Esophagus squamous epithelium (tissue), 5 donors: ENCODE measurements at places on chromosomes 6 and 20.

DNA sequence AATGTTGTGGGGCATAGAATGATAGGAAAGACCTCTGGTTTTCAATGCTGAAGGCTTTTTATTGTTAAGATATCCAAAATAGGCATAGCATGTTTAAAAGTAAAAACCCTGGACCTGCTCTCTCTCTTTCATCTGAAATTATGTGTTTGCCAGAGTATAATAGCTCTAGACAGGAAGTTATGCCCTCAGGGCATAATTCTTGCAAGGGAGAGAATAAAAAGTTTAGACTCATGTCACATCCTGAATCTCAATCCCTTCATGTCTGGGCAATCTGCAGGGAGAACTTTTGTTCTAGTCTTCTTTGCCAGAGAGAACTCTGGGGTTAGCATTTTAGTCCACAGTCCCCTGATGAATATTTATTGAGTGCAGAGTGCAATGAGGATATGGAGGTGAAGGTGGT, 297.3 kb upstream of the FLRT3 start:
- no peaks in the 10 kb centered on the region for H3K4me1 ChIP-seq
- H3K27ac ChIP-seq: peak overlapping the region; percentile 10
- DNase-seq: no peak

DNA sequence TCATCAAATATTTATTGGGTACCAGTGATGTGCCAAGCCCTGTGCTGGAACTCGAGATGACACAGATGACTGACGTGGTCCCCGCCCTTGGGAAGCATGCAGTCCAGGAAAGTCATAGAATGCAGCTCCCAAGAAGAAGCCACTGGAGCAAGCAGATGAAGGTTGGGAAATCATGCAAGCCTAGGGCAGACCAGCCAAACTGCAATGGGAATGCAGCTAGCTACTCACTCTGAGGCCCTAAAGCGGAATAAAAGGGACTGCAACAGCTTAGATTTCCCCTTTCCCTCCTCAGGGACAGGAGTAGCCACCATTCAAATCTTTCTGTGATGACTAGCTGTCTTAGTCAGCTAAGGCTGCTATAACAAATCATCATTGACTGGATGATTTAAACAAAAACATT, 152.2 kb downstream of the MAFB start:
- H3K27me3 ChIP-seq: no peaks in the 10 kb centered on the region
- DNase-seq: no peak
- H3K36me3 ChIP-seq: no peaks in the 10 kb centered on the region
- H3K4me1 ChIP-seq: no peaks in the 10 kb centered on the region
- no peak overlapping the region for H3K27ac ChIP-seq

DNA sequence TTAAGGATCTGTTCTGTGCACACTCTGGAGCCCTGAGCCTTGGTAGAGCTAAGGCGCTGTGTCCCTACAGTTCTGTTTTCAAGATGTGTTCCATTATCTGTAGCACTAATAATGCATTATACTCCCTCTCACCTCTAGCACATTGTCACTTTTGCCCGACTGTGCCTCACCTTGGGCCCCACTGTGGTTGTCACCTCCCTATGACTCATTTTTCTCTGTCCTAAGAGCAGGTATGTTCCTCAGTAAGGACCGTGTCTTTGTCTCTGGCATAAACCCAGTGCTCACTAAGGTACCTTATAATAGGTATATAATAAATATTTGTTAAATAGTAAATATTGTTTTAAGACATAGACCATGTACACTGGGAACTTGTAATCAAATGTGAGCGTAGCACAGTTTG, 942.5 kb upstream of the CITED2 start:
- H3K4me3 ChIP-seq: no peak overlapping the region
- peaks cover 10% of the 10 kb centered on the region for H3K4me1 ChIP-seq
- DNase-seq: no peak
- H3K27me3 ChIP-seq: no peaks in the 10 kb centered on the region
- no peak overlapping the region for H3K27ac ChIP-seq

DNA sequence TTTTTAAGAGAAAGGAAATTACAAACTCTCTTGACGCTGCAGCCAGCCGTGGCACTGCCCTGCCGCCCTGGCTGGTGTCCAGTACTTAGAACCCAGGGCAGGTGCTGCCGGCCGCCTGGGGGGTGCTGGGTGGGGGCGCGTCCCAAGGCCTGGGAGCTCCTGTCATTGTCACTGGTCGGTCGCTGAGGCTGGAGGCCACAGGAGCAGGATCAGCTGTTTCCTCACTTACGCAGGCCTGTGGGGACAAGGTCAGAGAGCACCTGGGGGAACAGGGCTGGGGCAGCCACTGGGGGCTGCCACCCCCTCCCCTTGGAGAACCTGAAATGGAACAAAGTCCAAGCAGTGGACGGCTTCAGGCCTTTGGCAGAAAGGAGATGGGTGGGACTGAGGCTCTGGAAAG, 5.6 kb downstream of the BIRC7 start:
- no peaks in the 10 kb centered on the region for H3K36me3 ChIP-seq
- H3K27ac ChIP-seq: no peak overlapping the region
- peaks cover 63% of the 10 kb centered on the region for H3K27me3 ChIP-seq
- no peak overlapping the region for H3K4me3 ChIP-seq

DNA sequence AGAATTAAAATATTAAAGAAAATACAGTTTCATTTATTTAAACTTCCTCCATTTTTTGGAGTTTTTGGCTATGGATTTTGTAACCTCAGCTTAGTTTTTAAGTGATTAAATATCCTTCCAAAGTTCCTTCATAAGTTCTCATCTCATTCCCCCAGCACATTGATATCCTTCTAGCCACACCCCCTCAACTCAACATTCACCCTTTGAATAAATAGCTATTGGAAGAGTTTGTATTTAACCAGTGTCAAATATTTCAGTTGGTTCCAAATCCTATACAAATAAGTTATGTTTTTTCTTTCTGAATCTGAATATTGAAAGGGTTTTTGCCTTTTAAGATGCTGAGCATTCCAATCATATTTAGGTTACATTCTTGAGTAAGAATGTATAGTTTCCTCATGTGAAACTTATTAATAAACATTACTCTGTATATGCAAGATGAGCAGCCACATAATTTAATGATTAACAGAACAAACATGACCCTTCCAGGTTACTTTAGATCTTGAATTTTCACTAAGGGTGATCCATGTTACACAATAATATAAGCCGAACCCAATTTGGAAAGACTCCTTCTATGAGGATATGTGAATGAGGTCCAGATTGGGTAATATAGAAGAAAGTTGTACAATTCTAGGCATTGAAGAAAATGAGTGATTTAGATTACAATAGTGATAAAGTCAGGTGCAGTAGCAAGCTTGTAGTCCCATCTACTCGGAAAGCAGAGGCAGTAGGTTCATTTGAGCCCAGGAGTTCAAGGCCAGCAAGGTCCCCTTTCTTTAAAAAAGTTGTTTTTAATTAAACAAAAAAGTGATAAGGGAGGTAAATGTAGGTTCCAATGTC, 13.6 kb downstream of the GLYATL3 start:
- no peaks in the 10 kb centered on the region for H3K36me3 ChIP-seq
- H3K27ac ChIP-seq: no peak overlapping the region
- H3K4me1 ChIP-seq: peaks cover 2% of the 10 kb centered on the region
- no peak overlapping the region for H3K4me3 ChIP-seq

DNA sequence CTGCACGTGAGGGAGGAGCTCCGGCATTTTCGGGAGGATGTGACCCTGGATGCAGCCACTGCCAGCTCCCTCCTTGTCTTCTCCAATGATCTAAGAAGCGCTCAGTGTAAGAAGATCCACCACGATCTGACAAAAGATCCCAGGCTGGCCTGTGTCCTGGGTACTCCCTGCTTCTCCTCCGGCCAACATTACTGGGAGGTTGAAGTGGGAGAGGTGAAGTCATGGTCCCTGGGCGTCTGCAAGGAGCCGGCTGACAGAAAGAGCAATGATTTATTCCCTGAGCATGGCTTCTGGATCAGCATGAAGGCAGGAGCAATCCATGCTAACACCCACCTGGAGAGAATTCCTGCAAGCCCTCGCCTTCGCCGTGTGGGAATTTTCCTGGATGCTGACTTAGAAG, 2.8 kb downstream of the RFPL4B start:
- H3K4me1 ChIP-seq: no peaks in the 10 kb centered on the region
- no peaks in the 10 kb centered on the region for H3K27me3 ChIP-seq
- H3K27ac ChIP-seq: no peak overlapping the region
- DNase-seq: no peak
- H3K36me3 ChIP-seq: no peaks in the 10 kb centered on the region

- H3K4me1 ChIP-seq: no peaks in the 10 kb centered on the region
- no peak for DNase-seq
- no peaks in the 10 kb centered on the region for H3K36me3 ChIP-seq
- no peaks in the 10 kb centered on the region for H3K27me3 ChIP-seq
- H3K27ac ChIP-seq: no peak overlapping the region
- no peak overlapping the region for H3K4me3 ChIP-seq
Observed at GRCh38 chr6:160831739-160832138, 129.7 kb downstream of the PLG start.

DNA sequence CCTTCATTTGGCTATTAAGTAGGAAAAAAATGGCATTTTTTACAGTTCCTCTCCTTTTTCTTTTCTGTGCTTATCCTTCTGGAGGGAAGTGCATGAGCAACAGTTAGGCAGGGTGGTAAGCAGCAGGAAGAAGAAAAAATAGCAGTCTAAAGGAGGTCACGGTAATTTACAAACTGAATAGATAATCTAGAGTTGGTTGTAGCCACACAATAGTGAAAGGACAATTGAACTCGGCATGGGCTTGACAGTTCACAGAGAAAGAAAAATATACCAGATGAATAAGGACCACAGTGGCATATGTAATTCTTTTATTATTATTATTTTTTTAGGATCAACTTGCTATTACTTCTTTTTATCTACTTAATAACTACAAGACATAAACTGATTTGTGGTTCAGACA, 358.6 kb downstream of the BTBD9 start:
- H3K27ac ChIP-seq: no peak overlapping the region
- no peak overlapping the region for H3K4me3 ChIP-seq
- DNase-seq: no peak
- H3K36me3 ChIP-seq: no peaks in the 10 kb centered on the region
- no peaks in the 10 kb centered on the region for H3K27me3 ChIP-seq

- peaks cover 8% of the 10 kb centered on the region for H3K36me3 ChIP-seq
- peaks cover 21% of the 10 kb centered on the region for H3K4me1 ChIP-seq
- no peak overlapping the region for H3K4me3 ChIP-seq
- DNase-seq: no peak
- H3K27ac ChIP-seq: no peak overlapping the region
Observed at GRCh38 chr20:62059920-62060630, 5.6 kb downstream of the TAF4 start.

DNA sequence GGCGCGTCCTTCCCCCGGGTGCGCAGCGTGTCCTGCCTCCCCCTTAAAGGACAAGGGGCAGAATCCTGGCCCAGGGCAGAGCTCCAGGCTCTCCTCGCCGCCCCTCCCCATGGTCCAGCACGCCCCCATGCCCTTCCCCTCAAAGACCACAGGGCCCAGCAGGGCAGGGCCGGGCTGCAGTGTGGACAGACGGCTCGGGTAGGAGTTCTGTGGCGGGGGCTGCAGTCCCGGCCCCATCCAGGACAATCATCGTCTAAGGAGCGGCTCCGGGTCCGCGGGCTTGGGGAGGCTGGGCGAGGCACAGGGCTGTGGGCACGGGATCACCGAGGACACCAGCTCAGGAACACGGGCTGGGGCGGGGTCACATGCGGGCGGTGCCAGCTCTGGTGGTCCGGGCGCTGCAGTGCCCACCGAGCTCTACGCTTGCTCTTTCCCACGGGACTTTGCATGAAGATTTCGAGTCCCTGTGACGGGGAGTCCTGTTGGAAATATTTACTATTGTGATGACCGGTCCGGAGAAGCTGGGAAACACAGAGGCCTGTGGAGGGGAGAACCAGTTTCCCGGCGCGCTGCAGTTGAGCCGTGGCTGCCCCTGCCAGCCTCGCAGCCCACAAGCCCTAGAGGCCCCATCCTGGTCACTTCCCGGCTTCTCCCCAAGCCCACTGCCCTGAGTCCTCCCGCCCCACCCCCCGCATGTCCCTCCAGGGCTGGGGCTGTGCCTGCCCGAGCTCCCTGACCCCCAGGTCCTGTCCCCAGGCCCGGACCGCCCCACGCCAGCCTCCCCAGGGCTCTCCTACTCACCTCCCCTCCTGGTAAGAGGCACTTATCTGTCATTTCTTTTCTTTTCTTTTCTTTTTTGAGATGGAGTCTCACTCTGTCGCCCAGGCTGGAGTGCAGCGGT, 20.6 kb downstream of the SLC17A9 start:
- no peaks in the 10 kb centered on the region for H3K36me3 ChIP-seq
- peak overlapping the region; percentile 26 for H3K4me3 ChIP-seq

GRCh38 chr20:62980970-62981369, 25.8 kb downstream of the BHLHE23 start:
- no peak for DNase-seq
- H3K4me3 ChIP-seq: no peak overlapping the region
- H3K27me3 ChIP-seq: peaks cover 9% of the 10 kb centered on the region
- no peak overlapping the region for H3K27ac ChIP-seq
- H3K4me1 ChIP-seq: peaks cover 4% of the 10 kb centered on the region

DNA sequence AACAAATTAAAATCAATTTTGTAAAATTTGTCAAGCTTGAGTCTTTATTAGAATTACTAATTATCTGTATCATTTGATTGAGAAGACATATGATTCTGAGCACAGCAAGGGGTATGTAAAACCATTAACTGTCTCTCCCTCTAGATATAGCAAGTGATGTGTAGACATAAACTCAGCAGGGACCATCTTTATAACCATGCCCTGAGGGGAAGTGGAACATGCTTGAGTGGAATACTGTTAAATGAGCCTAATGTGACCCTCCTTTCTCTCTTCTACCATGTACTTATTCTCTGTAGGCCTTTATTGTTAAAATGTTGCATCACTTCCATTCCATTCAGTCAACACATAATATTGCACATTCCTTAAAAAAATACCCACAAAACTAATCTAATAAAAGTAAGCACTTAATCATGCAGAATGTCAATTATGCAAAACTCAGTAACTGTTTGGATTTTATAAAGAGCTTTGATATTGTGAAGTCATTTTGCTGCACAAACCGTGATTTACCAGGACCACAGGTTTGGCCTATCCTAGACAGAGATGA, 896.6 kb upstream of the MANEA start:
- no peaks in the 10 kb centered on the region for H3K27me3 ChIP-seq
- no peak overlapping the region for H3K27ac ChIP-seq
- H3K4me1 ChIP-seq: no peaks in the 10 kb centered on the region

DNA sequence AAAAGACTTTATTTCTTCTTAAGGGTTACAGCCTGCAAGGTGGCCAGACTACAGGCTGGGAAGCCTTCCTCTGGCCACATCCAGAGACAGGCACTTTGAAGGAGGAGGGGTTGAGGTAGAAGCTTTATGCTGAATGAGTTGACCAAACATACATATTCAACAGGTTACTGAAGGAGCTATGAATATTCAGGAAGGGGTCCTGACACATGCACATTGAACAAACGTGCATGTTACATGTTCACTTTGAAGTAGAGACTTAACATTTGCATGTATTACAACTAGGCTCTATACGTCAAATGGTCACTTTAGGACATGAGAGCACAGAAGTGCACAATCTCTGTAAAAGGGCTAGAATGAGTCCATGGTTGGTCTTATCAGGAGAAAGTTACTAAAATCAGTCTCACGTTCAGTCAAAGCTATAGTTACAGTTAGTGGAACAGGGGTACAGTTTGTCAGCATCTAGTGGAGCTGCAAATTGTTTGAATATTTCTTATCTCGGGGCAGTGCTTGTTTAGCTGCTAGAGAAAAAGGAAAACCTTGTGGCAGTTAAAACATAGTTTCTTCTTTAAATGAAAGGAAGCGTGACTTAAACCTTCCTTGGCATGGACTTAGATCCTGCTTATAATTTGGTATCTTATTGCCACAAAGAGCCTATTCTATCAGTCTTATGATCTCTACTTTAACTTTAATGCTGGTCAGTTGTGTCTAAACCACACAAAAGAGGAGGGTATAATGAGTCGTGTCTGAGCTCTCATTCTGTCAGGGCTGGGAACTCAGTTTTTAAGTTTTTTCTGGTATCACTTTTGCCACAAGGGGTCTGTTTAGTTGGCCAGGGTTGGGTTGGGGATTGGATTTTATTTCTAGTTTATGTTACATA, 4.6 kb upstream of the ZSCAN9 start:
- no peak for DNase-seq
- H3K27me3 ChIP-seq: no peaks in the 10 kb centered on the region
- peaks cover 10% of the 10 kb centered on the region for H3K4me1 ChIP-seq
- H3K4me3 ChIP-seq: no peak overlapping the region
